ENCODE measurements at places on chromosomes 1 and 21.

GRCh38 chr1:231750296-231750695 is 123.7 kb downstream of the DISC1 start:
- no peak for DNase-seq

DNA sequence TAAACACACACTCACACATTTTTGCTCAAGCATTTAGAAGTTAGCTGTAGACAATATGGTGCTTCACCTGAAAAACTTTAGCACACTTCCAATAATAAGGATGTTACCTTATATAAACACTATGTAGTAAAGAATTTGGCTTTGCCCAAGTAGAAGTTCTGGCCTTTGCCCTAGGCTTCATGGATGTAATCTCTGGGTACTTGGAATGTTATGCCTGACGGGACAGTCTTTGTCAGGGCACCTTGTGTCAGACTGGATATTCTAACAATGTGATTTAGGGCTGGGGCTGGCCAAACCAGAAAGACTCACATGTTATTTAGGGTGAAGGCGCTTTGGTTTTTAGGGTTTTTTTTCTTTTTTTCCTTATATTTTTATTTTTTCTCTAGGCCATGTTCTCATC is 34.8 kb upstream of the TRIM33 start:
- DNase-seq = no peak

GRCh38 chr1:36529769-36530260 is 47.1 kb upstream of the CSF3R start:
- no peak for DNase-seq

DNA sequence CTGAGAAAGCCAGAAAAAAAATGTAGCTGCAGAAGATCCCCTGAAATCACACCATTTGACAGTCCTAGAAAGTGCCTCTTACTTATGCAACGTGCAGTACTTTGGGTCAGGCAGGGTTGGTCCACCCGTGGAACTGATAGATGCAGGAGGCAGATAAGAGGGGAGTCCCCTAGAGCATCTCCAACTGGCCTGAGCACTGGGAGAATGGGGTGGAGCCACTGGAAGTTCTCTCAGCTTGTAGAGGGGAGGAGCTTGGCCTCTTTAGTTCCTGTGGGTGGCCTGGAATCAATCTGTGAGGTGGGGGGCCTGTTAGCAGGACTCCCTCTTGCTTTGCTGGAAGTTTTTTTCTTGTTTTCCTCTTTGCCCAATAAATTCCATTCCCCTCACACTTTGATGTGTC is 335.7 kb upstream of the NCAM2 start:
- DNase-seq = no peak

GRCh38 chr1:220797044-220797443 is 10.3 kb downstream of the MTARC1 start:
- DNase-seq = no peak

DNA sequence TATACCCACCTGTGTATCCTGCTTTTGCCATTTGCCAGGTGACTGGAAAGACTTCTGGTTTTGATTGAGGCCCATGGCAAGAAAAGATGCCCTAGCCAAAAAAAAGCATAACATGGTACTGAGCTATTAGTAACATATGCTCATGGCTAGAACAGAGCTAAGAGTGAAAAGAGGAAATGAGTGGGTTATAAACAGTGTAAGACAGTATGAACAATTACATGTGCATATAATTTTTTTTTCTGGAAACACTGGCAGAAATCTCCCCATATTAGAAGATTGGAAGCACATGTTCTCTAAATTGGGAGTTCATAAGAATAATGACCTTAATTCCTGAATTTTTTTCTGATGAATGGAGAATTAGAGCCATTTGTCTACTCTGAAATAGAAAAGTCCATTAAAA is 41.2 kb upstream of the PDC start:
- DNase-seq = no peak

GRCh38 chr1:24952413-24952841 is 22.4 kb upstream of the RUNX3 start:
- no peak for DNase-seq

DNA sequence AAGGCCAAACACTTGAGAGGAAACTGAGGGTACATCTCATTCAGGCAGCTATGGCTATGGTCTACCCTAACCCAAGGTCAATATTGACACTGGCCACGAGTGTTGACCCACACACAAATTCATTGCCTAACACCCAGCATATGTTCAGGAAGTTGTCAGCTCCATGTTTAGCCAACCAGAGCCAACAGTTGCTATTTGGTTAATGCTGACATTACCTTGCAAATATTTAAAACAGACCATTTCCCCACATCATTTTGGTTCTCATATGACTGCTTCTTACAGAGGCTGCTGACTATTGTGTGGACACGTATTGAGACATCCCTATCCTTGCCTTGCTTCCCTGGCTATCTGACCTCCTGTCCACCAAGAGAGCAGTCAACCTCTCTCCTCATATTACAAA is 97.3 kb downstream of the LMX1A start:
- no peak for DNase-seq

- DNase-seq = no peak
Observed at GRCh38 chr21:41133874-41134522, 34.0 kb upstream of the BACE2 start.

DNA sequence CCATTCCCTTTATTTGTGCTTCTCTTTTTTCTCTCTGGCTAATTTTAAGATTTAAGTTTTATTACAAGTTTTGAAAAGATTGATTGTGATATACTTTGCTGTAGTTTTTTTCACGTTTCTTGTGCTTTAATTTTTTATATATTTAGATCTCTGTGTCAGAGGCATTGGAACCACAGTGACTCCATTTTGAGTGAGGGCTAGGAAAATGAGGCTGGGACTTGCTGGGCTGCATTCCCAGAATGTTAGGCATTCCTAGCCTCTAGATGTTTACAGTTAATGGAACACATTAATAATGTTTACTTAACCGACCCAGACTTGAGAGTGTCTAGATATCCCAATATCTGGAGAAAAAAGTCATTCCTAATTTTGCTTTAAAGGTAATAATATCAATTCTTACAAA is 939.4 kb downstream of the BRINP3 start:
- no peak for DNase-seq

- no peak for DNase-seq
Observed at GRCh38 chr1:46030876-46031660, 101.4 kb downstream of the PIK3R3 start.

DNA sequence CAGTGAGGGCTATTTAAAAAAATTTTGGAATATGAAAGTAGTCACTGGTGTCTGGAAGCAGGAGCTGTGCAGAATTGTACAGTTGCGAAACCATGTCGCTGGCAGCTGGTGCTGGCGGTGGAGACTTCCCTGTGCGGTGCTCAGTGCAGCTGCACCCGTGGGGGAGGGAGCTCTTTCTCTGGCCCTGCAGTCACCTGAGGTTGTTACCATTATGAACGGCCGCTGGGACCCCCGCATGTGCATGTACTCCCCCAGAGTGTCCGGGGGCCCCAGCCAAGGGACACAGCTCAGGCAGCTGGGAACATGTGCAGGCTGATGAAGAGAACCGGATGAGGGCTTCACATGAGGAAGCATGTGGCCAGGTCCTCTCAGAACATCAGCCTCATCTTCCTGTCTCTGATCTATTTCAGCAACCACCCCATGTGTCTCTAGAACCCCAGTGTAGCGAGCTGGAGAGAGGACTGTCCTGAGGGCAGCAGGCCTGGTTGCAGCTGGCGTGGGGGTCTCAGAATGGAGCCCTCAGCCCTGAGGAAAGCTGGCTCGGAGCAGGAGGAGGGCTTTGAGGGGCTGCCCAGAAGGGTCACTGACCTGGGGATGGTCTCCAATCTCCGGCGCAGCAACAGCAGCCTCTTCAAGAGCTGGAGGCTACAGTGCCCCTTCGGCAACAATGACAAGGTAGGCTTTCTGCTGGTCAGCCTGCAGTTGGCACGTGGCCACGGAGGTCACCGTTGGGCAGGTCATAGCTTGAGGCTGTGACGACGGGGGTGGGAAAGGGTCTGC is at the start of gene TRPM2:
Gene TRPM2, plus strand, starts transcription at position 431 of the 780 bp plus-strand sequence. Its CDS starts 80 bp downstream, at position 511.
- no peak for DNase-seq

DNA sequence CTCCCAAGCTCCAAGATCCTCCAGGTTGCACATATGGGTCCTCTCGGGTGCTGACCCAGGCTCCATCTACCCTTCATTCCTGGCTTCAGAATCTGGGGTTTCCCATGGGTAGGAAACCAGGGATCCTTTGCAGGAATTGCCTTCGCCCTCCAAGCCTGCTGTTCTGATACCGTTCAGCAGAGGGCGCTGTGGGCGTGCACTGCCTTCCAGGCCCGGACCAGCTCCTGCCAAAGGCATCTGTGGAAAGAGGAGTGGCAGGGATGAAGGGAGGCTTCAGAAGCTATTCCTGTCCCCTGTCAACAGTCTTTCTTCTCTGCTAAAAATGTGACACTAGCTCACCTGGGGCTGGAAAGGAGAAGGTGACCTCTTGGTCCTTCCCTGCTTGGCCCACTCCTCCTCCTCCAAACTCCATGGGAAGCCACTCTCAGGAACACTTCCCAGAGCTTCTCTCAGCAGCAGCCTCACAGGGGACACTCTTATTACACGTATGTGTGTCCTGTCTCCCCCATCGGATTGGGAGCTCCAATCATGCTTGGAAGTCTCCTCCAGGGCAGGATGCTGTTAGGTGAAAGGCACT is 71.2 kb downstream of the VWA5B1 start:
- no peak for DNase-seq

- DNase-seq = no peak
Observed at GRCh38 chr21:29547998-29548397, 249.3 kb downstream of the BACH1 start.

DNA sequence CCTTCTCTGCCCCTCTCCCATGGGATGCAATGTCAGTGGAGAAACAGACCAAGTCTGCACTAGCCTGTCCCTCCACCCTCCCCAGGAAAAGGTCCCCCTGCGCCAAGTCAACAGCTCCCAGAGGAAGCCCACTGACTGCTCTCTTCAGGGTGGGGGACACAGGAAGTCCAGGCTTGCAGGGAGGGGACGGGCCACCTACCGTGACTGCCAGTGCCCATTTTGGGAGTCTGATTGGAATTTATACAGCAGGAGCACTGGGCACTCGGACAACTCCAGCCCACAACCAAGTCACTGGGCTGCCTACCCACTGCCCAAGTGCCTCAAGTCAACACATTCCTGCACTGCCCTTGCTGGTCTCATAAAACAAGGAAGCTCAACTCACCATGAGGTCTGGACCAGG is 6.1 kb downstream of the CCNL2 start:
- DNase-seq = no peak

DNA sequence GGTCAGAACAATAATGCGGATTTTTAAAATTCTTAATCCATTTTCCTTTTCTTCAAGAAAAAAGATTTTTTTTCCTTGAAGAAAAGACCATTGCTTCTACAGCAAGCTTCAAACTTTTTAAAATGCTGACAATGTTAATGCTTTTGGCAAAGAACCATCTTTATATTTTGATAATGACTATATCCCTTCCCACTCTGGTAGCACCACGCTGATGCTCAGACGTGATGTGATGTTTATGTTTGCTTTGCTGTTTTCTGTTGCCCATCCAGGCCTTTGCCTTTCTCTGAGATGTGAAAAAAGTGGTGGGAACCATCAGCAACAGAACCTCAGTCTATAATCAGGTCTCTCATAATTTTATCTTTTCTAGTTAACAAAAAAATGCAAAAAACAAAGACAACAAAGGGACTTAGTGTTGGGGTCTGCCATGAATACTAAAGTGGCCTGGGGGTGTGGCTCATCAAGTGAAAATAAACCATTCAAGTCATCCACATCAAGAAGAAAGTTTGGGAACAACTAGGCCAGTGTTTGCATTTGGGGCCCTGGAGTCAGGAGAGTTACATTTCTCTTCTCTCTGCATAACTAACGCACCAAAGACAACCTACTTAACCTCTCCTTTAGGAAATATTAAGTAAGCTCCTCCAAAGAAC is 244.6 kb upstream of the DMRTA2 start:
- DNase-seq = no peak

DNA sequence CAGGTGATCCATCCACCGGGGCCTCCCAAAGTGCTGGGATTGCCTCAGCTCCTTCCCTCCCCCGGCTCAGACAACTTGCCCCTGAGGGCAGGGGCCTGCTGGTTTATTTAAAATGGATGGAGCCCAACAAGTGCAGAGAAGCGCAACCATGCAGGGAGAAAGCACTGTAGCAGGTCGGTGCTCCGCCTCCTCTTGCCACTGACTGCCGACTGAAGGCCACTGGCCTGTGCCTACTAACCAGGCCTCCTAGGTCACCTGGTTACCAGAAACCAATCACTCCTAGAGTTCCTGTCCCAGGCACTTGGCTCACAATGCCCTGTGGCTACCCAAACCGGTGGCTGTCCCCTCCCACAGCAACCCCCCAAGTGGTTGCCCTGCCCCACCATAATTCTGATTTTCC is 35.9 kb downstream of the ZNF695 start:
- no peak for DNase-seq

DNA sequence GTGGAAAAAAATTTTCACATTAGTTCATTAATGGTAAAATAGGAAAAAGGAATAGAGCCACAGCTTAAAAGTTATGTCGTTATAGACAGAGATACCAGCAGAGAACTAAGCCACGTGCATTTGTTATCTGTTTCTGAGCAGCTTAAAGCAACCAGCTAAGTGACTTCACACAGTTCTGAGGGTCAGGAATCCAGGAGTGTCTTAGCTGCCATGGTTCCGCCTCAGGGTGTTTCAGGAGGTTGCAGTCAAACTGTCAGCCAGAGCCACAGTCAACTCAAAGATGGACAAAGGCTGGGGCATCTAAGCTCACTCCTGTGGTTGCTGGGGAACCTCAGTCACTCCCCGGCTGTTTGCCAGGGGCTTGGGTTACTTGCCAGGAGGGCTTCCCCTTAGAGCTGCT is 515.8 kb downstream of the SMYD3 start:
- no peak for DNase-seq

DNA sequence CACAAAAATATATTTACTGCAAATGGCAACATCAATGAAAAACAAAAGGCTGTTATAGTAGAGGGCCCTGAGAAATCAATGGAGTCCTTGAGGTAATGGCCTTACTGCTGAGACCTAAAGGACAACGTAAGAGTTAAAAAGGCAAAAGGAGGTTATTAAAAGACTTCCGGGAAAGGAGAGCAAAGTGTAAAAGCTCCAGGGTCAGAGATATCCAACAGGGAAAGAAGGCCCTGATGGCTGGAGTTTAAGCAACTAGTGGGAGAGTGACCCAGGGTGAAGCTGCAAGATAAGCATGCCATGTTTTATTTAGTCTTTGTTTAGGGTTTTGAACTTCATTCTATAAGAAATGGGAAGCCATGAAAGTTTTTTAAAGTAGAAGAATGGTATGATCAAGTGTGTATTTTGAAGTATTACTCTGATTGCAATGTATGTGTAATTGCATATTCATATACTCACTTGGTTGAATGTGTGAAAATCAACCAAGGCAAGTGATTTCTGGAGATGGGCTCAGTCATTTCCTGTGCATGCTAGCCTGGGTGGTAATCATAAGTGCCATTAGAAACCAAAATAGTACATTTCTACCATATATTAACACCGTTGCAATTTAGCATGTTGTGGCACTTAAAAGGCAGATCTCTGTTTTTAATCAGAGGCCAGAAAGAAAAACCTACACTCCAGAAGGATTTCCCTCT is 5.3 kb upstream of the DPYD start:
- no peak for DNase-seq

Measured in stimulated activated CD4-positive, alpha-beta T cell treated with anti-CD3 and anti-CD28 coated beads, Interleukin-1b, Interleukin-23, amount 100 ng/mL, for 1 hour (primary cell).